Muscle of arm (tissue), 14 donors: ENCODE measurements at places on chromosomes 16 and 17.

DNA sequence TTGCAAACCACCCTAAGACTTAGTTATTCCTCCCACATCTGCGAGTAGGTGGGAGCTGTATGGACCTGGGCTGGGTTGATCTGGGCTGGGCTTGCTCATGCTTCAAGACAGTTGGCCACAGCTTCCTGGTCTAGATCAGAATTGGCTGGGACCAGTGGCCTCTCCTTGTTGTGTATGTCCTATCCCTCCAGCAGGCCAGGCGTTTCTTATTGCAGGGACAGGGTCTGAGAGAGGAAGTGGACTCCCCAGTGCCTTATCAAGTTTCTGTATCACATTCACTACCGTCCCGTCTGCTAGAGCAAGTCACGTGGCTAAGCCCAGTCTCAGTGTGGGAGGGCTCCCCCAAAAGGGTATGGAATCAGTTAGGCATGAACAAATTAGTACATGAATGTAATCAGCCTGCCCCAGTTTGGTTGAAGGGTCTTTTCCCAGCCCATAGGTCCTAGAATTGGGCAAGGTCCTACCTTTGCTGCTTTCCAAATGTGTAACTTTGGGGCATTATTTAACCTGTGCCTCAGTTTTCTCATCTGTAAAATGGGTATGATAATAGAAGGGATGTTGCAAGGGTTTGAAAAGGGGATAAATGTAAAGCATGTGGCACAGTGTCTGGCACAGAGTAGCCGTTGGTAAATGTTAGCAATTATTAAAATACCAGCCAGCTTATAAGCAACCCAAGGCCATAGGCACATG lies 36.0 kb downstream of the NKD1 start:
- no peak for DNase-seq

DNA sequence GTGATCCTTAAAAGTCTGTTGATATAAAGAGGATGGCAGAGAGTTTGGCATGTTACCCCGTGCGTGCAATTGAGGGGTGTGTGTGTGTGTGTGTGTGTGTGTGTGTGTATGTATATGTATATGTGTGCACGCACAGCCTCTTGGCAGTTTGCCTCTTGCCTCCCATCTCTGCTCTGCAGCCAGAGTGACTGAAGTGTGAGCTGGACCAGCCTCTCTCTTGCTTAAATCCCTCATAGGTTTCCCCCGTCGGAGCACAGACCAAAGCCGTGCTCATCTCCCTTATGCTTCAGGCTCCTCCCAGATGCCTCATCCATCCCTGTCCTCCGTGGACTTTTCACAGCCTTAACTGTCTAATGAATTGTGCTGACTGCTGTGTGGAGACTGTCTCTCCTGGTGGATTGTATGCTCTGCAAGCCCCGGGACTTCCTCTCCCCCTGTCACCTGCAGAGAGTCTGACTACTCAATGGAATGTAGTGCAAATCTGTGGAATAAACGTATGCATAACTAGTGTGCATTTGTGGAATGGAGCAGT lies 413.5 kb downstream of the CPPED1 start:
- DNase-seq: no peak

GRCh38 chr17:3738562-3739295 lies 15.0 kb downstream of the HASPIN start:
- DNase-seq: no peak

DNA sequence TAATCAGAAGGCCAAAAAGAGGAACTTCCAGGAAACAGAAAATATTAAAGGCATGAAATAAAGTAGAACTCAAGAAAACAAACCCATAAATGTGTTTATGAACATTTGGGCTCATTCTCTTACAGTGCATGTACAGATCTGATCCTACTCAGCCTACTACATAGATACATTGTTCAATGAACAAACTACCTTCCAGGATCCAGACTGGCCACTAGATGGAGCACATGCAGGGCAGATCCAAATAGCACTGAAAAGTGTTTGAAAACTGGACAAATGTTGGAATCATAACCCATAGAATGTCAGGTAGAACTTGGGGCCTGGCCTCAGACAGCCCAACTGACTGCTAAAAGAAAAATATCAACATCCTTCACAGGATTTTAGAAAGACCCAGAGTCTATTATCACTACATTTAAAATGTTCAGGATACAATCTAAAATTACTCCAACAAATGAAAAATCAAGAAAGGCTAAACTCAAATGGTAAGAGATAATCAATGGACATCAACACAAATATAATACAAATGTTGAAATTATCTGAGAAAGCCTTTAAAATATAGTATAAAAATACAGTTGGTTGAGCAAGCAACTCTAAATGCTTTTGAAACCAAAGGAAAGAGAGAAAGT lies 122.4 kb upstream of the NUDT7 start:
- no peak for DNase-seq

DNA sequence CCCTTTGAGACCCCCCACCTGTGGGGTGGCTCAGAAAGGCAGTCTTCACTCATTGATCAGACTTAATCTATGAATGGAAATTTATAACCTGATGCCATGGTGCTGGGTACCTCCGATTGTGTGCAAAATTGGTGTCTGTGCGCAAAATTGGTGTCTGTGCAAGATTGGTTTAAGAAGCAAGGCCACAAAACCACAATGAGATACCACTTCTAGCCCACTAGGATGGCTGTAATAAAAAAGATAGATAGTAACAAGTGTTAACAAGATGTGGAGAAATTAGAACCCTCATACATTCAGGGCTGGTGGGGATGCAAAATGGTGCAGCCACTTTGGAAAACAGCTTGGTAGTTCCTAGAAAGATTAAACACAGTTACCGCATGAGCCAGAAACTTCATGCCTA lies 13.9 kb upstream of the CSNK2A2 start:
- DNase-seq: no peak

- DNase-seq: no peak
Observed at GRCh38 chr17:71741836-71742235, 379.0 kb upstream of the SOX9 start.

GRCh38 chr17:12990041-12990808 lies 27.6 kb downstream of the ELAC2 start:
- no peak for DNase-seq

DNA sequence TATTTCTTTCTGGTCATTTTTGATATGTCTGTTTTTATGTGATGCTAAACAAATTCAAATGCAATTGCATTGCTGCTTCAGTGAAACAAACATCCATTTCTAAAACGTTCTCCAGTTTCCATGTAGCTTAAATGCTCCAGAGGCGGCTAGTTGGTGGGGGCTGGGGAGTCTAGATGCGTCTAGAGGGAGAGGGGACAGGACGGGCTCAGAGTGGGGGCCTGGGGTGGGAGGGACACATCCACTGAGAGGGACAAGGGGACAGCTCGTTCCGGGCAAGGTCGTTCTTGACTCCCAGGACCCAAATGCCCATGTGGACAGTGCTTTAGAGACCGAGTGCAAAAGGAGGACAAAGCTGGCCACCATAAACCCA lies 102.3 kb downstream of the FOXL1 start:
- DNase-seq: no peak

GRCh38 chr16:56245197-56245596 lies 53.9 kb downstream of the GNAO1 start:
- no peak for DNase-seq

GRCh38 chr16:20910781-20911321 lies 10.3 kb downstream of the LYRM1 start:
- DNase-seq: peak; percentile 50

DNA sequence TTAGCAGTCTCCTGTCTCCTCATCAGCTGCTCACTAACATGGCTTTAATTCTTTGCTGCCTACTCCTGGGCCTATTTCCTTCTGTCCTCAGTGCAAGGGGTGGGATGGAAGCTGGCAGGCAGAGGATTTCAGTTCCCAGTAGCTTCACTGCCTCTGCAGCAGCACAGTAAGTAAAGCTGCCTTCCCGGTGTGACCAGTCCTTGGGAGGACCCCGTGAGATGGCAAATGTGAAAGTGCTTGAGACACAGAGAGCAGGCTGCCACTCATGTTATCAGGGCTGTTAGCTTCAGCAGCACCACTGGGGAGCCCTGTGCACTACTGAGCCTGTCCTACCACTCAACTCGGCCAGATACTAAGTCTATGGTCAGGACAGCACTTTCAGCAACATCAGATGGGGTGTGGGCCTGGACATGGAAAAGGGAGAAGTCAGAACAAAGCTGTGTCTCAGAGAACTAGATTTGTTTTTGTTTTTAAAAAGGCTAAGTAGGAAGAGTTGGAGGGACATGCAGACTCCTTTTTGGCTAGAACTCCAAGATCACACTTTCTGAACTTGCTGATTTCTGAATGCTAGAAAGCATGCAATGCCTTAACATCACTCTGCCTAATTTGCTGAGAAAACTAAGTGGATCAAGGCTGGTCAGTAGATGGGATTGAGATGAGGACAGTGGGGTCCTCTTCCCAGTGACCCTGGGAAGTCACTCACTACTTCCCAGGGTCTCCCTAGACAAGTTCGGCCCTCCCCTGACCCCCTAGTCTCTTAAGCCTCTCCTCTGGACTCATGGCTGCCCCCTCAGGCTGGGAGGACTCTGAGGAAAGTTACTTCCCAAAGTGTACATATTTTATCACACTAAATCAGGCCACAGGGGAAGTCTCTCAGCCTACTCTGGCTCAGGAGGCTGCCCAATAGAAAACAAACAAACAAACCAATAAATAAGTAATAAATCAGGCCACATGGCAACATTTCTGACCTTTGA lies 1.1 kb downstream of the ACSF2 start:
- DNase-seq: no peak
